ENCODE measurements at places on chromosomes 3 and 15.

DNA sequence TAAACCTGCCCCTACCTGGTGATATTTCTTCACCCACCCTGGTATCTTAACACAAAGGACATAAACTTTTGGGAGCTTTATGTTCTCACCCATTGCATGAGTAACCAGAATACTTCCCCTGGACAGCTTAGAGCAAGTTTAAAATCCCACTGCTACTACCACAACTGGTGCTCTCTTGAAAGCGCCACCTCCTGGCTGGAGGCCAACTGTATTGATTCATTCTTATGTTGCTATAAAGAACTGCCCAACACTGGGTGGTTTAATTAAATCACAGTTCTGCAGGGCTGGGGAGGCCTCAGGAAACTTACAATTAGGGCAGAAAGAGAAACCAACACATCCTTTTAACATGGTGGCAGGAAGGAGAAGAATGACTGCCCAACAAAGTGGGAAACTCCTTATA lies 592.4 kb downstream of the EPHA3 start:
- DNase-seq: no peak

- DNase-seq: no peak
These were observed 35.5 kb downstream of the DZIP1L start for GRCh38 chr3:138079901-138080300.

DNA sequence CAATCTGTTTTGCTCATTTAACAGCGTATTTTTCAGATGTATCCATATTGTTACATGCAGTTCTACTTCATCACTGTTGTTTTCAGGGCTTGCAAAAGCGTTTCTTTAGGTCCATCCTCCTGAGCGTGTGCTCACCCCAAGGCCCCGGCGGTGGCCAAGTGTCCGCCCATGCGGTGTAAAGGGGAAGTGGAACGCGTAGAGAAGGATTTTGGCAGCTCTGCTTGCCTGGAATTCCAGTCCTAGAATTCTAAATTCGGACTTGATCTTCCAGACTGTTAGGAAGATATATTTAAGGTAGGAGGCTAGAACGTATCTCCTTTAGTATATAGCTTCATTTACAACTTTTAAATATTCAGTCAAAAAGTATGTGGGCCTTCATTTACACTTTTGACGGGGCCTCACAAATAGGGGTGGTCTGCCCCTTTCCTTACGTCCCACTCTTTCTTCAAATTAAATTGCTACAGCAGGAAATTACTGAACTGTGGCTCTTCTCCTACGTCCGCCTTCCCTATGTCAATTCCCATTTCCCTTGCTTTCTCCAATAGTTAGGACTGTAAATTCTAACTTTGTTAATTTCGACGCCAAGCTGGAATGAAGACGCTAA lies 609 bp upstream of the TBC1D23 start:
- DNase-seq: no peak

DNA sequence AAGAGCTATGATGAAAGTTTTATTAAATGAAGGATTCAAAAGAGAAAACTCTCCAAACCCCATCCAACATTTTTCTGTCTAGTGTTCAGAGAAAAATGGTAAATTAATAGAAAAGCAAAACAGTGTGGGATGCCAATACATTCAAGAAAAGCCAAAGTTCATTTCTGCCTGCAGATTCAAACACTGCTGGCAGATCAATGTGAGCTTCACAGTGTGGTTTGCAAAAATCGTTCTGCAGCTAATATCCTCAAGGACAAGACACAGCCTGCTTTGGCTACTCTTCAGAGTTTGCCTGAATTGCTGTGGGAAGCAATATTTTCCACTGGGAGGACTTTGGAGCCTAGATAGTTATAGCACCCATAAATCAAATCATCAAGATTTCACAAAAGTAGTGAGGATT lies 619.9 kb upstream of the SUCLG2 start:
- no peak for DNase-seq

- DNase-seq: no peak
These were observed 74.7 kb downstream of the SPATA16 start for GRCh38 chr3:173066044-173067004.

DNA sequence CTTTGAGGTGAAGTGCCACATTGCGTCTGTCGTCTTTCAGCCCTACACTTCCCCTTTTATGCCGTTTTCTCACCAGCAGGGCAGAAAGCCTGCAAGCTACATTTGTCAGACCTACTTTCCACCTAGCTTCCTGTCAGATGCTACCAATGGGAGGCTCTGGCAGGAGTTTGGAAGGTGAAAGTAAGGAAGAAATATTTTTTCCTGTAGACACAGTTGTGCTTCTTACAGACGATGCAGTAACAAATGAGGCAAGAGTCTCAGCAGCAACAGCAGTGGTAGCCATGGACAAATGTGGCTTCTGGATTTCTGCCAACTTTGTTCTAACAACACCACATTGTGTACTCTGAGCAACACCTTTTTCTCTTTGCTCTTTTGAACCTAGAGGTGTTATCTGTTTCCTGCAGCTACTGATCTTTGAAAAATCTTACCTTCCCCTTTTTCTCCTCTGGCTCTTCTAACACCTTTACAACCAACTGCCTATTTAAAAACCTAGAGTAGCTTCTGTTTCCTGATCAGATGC lies 70.6 kb upstream of the STT3B start:
- peak; percentile 27 for DNase-seq

- DNase-seq: no peak
These were observed 846.6 kb downstream of the MCTP2 start for GRCh38 chr15:95078003-95078402.

DNA sequence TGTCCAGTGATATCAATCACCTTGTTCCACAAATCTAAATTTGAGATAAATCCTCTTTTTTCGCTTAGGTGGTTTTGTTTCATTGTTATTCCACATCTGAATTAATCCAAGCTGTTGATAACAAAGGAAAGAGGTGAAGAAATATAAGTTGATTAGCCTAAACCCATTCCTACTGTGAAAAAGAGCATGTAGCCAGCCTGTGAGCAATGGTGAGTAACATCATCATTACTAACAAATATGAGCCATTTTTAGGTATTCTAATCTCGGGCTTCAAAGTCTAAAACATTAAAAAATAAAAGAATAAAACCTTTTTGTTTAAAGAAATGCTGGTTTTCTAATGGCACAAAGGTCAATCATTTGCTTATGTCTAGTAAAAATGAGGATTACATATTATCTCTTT lies 52.1 kb upstream of the P3H2 start:
- DNase-seq: no peak

- DNase-seq: no peak
These were observed 30.7 kb downstream of the INSYN1 start for GRCh38 chr15:73722425-73722824.

DNA sequence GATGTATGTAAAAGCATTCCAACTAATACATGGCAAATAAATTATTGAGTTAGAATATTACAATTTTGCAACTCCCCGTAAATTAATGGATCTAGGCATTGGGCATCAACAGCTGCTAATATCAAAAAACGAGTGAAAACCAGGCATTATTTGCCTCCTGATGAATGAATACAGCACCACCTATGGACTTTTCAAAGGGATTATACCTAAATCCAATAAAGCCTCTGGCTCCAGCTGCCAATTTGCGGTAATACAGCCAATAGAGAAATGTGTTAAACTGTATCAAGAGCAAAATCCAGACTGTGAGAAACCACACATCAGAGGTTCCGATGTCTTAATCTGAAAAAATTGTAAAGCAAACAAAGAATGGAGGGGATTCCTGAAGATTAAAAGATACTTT lies 16.3 kb upstream of the A4GNT start:
- no peak for DNase-seq

- DNase-seq: no peak
These were observed 57.4 kb upstream of the ST3GAL6 start for GRCh38 chr3:98705694-98706093.

- no peak for DNase-seq
These were observed 36.4 kb downstream of the SV2B start for GRCh38 chr15:91136386-91136923.

GRCh38 chr3:192700885-192701284 lies 26.5 kb downstream of the FGF12 start:
- DNase-seq: no peak

DNA sequence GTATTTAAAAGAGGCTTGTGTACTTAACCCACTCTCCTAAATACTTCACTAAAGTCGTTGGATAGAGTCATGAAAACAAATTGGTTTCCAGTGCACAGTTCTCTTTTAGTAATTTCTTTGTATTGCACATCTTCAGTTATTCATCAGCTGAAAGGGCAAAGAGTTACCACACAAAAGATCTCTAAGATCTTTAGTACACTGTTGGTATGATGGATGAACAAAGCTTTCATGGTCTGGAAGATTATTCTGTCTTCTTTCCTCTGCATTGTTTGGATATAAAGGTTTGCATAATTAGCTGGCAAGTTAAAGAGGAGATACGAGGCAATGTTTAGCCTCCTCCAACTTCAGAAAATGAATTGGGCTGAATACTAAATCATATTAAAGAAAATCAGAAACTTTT lies 40.5 kb downstream of the BCHE start:
- DNase-seq: no peak

- no peak for DNase-seq
These were observed 23.0 kb downstream of the MKRN2 start for GRCh38 chr3:12579905-12580304.

GRCh38 chr3:64837986-64838735 lies 150.4 kb upstream of the ADAMTS9 start:
- no peak for DNase-seq

GRCh38 chr3:55454611-55455010 lies 32.5 kb downstream of the WNT5A start:
- no peak for DNase-seq

- DNase-seq: peak; percentile 2
These were observed 28.3 kb upstream of the CRYBG3 start for GRCh38 chr3:97793420-97794019.

DNA sequence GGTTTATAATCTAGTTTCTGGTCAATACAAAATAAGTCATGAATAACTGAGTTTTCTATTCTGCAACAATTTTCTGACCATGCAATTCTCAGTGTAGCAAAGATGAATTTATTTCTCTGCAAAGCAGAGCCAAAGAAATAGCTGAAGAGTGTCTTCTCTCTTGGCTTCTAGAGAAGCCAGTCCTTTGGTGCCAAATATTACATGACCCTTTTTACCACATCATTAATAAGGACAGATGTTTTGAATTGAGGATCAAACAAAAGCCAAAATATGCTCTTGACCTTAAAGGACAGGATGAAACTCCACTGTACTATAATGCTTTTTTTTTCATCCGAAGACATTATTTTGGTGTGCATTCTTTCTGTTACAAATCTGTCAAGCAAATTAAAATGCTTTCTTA lies 40.2 kb upstream of the OSTN start:
- DNase-seq: no peak

DNA sequence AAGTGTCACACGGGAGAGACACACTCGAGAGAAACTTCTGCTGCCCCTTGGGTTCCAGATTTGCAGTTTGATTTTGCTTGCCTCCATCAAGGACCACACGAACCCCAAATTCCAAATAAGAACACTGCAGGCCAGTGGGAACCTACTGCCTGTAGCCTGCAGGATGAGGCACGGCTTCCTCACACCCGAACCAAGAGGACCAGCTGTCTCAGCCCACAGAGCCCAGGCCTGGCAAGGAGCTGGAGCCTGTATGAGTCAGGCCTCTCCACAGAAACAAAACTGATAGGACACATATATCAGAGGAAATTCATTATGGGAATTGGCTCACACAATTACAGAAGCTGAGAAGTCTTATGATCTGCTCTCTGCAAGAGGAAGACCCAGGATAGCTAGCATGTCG lies 188.1 kb upstream of the NSMCE3 start:
- DNase-seq: no peak

DNA sequence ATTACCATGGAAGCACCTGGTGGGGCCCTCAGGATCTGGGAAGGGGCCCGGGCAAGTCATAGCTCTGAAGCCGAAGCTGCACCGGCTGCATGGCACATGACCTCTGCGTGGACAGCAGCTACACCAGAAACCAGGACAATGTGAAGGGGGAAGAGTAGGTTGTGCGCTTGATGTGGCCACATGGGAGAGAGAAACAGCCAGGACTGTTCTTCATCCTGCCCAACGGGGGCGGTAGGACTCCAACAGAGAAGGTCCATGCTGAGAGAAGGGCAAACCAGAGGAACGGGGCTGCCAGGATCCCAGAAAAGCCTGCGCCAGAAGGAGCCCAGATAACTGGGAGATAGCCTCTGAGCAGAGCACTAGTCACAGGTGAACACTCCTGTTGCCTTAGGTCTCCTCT lies 54.9 kb upstream of the PRR20G start:
- DNase-seq: no peak

DNA sequence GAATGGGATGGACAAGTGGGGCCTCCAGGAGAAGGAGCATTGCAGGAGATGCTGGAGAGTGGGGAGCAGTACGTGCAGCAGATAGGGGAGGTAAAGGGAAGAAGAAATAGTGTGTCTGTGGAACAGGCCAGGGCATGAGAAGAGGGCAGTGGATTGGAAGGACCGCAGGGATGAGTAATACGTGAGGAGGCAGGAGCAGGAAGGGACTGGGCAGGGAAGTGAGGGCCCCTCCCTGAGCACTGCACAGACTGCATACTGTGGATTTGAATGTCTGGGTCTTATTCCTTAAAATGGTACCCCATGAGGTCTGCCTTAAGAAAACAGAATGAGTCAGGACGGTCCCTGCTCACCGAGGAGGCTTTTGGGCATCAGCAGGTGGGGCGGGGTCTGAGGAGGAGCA lies 210.0 kb upstream of the NDN start:
- no peak for DNase-seq

DNA sequence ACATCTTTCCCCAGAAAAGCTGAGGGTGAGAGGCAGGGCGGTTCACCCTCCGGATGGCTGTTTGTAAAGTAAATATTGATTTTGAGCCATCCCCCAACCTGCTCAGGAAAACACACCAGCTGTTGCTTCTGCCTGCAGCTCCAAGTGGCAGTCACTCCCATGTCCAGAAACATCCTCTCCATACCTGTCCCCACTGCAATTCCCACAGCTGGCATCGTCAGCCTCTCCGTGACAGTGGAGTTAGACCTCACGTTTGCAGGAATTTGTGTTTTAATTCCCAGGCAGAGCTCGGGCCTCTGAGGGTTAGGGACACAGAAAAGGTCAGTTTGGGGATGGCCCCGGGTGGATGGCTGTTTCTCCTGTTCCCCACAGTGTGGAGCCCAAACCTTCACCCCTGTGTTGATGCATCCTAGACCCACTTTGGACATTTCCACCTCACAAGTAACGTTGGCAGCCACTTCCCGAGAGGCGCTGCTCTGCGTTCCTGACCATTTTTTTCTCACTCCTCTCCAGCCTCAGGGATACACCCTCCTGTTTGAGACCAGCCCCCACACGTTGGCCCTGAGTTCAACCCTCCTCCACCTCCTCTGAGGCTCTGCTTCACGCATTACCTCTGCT lies 11.8 kb upstream of the FAM174B start:
- DNase-seq: no peak

- no peak for DNase-seq
These were observed 19.0 kb downstream of the SYNM start for GRCh38 chr15:99123713-99124451.
